ENCODE measurements at places on chromosomes 13 and 19. TPM values are rescaled to one million over a fixed set of nuclear protein-coding genes. Genes with fewer than 3 reads are reported as not detected.

CHST8 gene
- 0.12 TPM for polyA plus RNA-seq

CEACAM16 gene
- not detected for polyA plus RNA-seq

CEACAM6 gene
- polyA plus RNA-seq, result 0.10 TPM

SPIB gene
- polyA plus RNA-seq, result 0.91 TPM

MEIOSIN gene
- not detected for polyA plus RNA-seq

ZNF443 gene
- 12.8 TPM for polyA plus RNA-seq

BRCA2 gene
- polyA plus RNA-seq, result 7.3 TPM

ADGRL1 gene
- polyA plus RNA-seq, result 32.3 TPM

TSHZ3 gene
- polyA plus RNA-seq, result 12.8 TPM

RFXAP gene
- 14.2 TPM for polyA plus RNA-seq

Data from right renal cortex interstitium (tissue), 3 donors.